ENCODE measurements at places on chromosomes 6 and 20.

DNA sequence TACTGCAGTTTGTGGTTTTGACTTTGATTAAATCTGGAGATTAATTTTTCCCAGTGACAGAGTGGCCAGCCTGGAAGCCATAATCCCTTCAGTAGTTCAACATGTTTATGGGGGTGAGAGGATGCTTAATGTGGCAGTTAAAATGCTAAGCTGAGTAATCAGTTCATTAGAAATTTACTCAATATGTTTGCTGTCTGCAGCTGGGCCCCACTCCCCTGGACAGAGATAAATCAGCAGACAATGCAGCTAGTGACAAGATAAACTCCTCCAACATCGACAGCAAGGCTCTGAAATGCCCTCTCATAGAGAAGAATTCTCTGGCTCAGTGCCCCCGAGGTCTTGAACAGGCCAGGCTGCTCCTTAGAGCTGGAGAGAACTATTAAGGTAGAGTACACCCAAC, 101.9 kb downstream of the LRFN2 start:
- DNase-seq = no peak

GRCh38 chr6:132952031-132952867, 137.9 kb downstream of the RPS12 start:
- no peak for DNase-seq

- no peak for DNase-seq
These were observed 29.3 kb upstream of the CTAGE9 start for GRCh38 chr6:131740161-131740560.

- no peak for DNase-seq
These were observed 71.4 kb upstream of the TCF21 start for GRCh38 chr6:133817460-133818047.

DNA sequence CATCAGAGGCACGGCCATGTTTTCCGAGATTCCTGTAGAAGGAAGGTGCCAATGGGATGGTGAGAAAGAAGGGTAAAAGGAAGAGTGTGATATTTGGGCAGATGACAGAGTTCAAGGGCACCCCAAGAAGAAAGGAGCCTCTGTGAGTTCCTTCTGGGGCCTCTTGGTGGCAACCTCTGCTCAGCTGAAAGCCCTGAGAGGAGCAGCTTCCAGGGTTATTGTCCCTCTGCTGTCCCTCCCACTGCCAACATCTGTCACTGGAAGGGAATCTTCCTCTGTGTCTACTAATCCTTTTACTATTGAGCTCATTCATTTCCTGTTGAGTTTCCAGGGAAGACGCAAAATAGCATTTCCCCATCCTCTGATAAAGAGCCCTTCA, 40.0 kb upstream of the KCNK16 start:
- no peak for DNase-seq

- DNase-seq = peak; percentile 48
These were observed 332.6 kb downstream of the ADGRB3 start for GRCh38 chr6:68967549-68968300.

Data from femur (tissue), 1 donor.